ENCODE measurements at places on chromosomes 3 and 15.

DNA sequence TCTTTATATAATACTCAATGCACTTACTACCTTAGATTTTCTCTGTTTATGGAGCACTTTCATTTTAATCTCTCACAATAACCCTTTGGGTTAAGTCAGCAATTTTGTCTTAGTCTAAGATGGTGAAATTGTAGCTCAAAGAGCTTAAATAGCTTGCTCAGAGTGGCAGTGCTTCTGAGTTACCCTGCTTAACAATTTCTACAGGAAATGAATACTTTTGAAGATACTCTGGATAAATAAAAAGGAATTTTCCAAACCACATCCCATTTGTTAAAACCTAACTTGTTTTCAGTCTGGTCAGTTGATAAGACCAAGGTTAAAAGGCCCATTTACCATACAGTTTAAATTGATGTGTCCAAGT, 37.2 kb downstream of the HMG20A start:
- DNase-seq, result no peak

DNA sequence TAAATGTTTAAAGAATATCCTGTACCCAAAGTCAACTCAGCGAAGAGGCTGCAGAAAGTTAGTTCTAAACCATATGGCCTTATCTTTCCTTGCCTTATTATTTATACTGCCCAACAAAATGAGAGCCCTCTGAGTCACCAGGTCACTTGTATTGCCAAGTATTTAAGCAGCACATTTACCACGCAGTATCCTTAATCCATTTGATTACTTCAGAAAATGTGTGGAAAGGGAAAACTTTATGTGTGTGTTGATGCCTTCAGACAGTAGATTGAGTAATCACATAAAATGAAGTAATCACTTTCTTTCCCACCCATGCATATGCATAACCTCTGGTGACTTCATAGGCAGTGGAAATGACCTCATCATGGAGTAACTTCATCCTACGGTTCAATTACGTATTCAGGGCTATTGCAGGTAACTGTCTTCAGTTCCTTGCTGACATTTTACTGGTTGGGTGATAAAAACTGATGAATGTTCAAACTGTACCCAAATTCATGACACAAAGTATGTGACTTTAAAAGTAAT, 7.5 kb upstream of the CADPS start:
- DNase-seq, result no peak

- no peak for DNase-seq
Measured at GRCh38 chr3:3201611-3202010, 22.1 kb upstream of the CRBN start.

- no peak for DNase-seq
Measured at GRCh38 chr15:73335026-73335425, 33.7 kb downstream of the HCN4 start.

DNA sequence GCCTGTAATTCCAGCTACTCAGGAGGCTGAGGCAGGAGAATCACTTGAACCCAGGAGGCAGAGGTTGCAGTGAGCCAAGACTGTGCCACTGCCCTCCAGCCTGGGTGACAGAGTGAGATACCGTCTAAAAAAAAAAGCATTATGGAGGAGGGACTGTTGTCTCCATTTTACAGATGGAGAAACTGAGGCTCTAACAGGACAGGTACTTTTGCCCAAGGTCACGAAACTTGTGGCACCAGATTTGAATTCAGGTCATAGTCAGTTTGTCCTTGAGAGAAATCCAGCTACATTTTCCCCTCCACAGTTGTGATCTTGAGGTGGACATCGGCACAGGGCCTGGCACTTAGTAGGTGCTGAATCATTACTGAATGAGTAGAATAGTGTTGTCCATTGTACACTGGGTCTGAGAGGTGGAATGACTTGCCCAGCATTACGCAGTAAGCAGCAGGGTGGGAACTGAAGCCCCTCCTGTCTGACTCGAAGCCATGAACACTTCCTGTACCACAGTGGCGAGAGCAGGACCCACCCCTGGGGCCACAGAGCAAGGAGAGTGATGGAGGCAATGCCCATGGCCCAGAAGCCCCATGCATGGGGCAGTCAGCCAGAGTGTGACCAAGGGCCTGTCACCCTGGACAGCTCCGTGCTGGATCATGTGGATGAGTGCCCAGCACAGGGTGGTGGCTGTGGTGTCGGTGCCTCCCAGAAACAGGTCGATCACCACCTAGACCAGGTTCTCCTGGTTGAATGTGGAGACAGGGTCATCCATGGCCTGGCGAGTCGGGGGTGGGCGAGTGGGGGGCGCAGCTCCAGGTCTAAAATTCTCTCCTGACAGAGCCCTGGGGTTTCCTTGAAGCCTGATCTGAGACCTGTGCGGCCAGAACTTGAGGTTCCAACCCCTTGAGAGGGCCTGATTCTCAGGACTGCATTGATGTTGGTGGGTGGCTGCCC, 20.4 kb upstream of the PARL start:
- DNase-seq, result no peak

- DNase-seq, result no peak
Measured at GRCh38 chr3:44065311-44066094, 176.2 kb upstream of the TOPAZ1 start.

- no peak for DNase-seq
Measured at GRCh38 chr15:78598348-78598747, 22.4 kb downstream of the CHRNA3 start.

GRCh38 chr3:71251156-71251775, 332.3 kb downstream of the FOXP1 start:
- no peak for DNase-seq

- DNase-seq, result no peak
Measured at GRCh38 chr3:89742546-89742945, 635.1 kb downstream of the EPHA3 start.

DNA sequence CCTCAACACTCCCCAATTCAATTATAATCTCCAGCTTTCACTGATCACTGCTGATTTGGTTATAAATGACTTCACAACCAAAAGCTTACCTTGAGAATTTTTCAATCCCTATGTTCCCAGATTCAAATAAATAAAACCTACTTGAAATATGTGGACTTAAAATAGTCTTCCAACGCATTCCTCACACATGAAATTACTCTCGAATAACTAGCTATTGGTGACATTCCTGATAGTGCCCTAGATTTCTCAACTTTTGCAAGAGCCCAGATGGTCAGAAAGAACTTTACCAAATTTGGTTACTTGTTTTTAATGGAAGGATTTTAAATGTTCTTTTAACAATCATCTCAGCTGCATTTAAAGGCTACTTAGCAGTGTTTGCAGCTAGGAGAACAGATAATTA, 605.5 kb downstream of the FHIT start:
- DNase-seq, result no peak

- no peak for DNase-seq
Measured at GRCh38 chr15:77840991-77841775, 208.5 kb upstream of the LINGO1 start.

GRCh38 chr3:55654123-55654760, 167.1 kb upstream of the WNT5A start:
- DNase-seq, result no peak

- DNase-seq, result no peak
Measured at GRCh38 chr15:48239334-48239733, 33.2 kb downstream of the SLC12A1 start.

DNA sequence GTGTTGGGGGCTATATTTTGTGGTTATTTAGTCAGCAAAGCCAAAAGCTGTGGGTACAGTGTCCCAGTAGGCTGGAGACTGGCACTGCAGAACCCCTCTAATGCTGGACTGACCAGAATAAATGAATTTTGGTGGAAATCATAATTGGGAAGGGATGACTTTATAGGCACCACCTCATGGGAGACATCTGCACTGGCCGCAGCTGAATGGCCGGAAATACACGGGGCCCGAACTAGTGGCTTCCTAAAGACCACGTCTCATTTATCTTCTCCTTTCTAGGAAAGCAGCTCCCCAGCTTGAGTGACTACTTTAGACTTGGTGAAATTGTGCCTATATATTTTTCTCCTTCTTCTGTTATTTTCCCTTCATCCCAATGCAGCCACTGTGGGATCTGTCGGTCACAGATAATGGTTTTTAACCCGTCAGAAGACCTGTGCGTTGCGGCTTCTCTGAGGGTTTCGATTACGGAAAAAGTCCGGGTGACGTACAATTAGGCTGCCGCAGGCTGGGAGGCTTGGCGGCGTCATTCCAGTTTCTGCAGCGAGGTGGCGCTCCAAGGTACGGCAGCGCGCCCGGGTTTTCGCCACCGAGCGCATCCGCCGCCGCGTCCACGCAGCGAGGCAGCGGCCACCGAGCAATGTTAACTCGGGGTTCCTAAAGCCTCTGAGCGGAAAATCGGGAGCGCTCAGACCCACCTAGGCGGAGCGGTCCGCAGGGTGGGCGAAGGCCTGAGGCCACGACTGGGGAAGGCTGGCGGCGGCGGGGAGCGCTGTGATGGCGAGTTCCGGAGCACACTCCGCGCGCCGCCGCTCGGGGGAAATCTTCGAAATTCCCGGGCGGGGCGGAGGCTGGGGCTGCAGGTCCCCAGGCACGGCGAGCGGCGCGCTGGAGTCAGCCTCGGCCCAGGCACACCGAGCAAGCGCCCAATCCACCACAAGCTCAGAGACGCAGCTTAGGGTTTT, 26.3 kb downstream of the NR2F2 start:
- peak; percentile 41 for DNase-seq

DNA sequence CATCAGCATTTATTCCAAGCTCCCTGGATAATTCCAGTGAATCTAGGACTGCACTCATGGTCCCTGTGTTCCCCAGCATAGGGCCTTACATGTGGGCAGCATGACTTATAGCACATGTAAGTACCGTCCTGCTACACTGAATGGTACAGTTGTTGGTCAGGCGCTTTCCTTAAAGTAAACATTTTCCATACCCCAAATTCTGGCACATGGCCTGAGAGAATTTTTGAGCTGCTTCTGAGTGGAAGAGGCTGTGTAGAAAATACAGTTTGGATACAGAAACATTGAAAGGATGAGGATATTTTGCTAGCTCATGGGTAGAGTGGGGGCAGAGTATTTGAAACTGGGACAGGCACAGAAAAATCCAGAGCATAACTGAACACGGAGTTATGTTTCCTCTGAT, 27.6 kb downstream of the CORO2B start:
- no peak for DNase-seq

- no peak for DNase-seq
Measured at GRCh38 chr3:12369598-12369997, 80.7 kb downstream of the PPARG start.

- no peak for DNase-seq
Measured at GRCh38 chr3:63674586-63674985, 22.1 kb downstream of the SNTN start.

DNA sequence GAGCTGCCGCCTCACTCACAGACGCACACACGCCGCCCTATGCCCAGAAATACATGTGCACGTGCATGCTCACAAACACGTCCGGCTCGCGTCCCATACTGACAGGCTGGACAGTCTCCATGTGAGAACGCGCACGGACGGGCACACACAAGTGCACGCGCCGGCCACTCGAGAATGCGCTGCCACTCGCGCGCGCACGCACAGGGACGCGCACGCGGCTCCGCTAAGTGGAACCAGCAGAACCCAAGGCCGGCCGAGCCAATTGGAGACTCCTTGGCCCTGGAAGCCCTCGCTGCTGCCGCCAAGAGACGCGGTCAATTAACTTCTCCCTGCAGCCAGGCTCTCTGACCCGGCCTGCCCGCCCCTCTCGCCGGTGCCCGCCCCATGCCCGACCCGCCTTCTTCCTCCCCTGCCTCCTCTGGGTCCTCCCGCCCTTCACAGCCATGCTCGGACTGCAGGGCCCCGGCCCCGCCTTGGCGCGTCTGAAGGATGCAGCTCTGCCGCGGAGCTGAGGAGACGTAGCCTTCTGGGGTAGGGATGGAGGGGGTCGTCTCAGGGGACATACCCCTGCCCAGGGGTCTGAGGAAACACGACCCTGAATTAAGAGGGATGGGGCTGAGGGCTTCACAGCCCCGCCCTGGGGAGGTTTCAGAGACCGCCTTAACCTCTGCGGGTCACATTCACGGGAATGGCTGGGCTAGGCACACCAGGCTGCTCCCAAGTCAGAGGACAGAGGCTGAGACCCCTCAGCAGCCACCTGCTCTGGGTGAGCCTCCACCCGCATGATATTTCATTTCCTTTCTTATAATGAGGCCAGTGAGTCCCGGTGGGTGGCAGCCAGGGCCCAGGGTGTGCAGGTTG, 15.0 kb downstream of the PTH1R start:
- DNase-seq, result no peak

DNA sequence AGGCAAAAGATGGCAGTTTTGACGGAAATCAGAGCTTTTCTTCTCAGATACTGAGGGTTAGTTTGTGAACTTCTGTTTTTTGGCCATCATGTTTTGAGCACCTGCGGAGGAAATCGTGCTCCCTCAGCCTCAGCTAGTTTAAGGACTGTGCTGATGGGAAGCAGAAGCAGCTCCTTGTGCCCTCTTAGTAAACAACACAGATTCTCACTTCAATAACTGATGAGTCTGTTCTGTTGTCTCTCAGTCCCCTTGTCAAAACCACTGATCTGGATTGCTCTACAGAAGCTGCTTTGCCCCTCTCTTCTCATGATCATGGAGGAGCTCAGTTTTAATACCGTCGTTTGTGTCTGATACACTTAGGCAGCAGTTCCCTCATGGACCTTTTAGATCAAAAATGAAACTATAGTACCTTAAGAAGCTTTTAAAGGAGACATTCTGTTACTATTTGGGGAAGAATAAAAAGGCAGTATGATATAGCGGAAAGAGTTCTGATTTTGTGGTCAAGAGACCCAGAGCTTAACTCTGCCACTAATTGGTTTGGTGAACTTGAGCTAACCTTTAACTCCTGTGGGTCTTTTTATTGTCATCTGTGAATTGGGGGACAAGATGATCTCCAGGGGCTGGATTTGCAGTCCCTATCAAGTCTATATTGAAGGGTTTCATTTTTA, 152.6 kb downstream of the BBX start:
- no peak for DNase-seq

- DNase-seq, result no peak
Measured at GRCh38 chr3:140432229-140432669, 245.6 kb upstream of the TRIM42 start.

- no peak for DNase-seq
Measured at GRCh38 chr15:81516012-81516411, 142.0 kb upstream of the TMC3 start.

DNA sequence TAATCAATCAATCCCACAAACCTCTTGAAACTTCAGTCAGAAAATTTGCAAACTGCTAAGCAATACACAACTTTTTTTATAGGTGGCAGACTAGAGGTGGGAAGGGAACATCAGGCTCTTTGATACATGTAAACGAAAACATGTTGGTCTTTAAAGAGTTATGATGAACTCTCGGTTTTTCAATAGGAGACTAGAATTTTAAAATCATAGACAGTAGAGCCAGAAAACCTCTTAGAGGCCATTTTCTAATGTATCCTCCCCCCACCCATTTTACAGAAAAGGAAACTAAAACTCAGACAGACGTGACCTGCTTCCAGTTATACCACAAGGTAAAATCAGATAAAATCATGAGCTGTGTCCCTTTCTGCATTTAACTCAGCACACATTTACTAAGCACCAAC, 179.1 kb upstream of the LPP start:
- no peak for DNase-seq

DNA sequence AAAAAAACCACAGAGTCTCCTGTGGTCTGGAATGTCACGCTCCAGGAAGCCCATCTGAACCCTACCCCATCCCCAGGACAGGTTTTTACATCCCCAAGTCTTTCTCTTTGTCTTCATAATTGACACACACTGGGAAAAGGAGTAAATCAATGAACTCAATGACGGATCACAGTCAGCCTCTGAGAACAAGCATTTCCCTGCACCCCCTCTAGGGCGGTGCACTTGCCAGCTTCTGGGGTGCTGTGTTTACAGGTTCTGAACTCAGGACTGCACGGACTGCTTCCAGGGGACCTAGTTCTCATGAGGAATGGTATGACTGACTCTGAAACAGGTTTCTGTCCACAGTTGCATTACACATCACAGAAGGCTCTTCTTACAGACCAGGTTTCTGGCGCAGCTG, 81.1 kb downstream of the NUP210 start:
- DNase-seq, result no peak

All from activated CD4-positive, alpha-beta T cell treated with anti-CD3 and anti-CD28 coated beads for 1 hour (primary cell).